HCT116 (cell line): ENCODE measurements at places on chromosomes 7 and 10.

DNA sequence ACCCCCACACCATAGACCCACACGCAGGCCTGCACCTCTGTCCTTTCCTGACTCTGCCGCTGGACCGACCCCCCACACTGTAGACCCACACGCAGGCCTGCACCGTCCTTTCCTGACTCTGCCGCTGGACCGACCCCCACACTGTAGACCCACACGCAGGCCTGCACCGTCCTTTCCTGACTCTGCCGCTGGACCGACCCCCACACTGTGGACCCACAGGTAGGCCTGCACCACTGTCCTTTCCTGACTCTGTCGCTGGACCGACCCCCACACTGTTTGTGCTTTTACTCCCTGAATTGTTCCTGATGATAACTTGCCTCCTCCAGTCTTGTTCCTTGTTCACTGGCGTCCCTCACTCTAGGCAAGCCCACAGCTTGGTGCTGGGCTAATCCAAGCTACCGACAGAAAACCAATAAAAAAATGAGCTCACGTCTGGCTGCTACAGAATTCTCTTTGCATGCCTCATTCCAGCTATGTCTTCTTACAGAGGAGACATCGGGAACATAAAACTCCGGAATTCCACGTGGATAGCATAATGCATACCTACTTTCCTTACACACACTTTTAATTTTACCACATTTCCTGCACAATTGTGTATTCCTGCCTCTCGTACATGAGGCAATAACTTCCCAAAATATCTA is 494.3 kb downstream of the PTPRN2 start:
- H3K36me3 ChIP-seq, result no peaks in the 10 kb centered on the region
- H3K4me3 ChIP-seq, result no peak overlapping the region
- no peaks in the 10 kb centered on the region for H3K27me3 ChIP-seq
- DNase-seq, result no peak
- H3K27ac ChIP-seq, result no peak overlapping the region
- H3K4me1 ChIP-seq, result no peaks in the 10 kb centered on the region

GRCh38 chr10:119734396-119735332 is 8.8 kb downstream of the INPP5F start:
- no peaks in the 10 kb centered on the region for H3K36me3 ChIP-seq
- no peaks in the 10 kb centered on the region for H3K27me3 ChIP-seq
- H3K4me3 ChIP-seq, result no peak overlapping the region
- H3K4me1 ChIP-seq, result peaks cover 40% of the 10 kb centered on the region
- H3K27ac ChIP-seq, result peak overlapping the region; percentile 16; the same call in 1 of the 2 replicates
- DNase-seq, result peak; percentile 41

DNA sequence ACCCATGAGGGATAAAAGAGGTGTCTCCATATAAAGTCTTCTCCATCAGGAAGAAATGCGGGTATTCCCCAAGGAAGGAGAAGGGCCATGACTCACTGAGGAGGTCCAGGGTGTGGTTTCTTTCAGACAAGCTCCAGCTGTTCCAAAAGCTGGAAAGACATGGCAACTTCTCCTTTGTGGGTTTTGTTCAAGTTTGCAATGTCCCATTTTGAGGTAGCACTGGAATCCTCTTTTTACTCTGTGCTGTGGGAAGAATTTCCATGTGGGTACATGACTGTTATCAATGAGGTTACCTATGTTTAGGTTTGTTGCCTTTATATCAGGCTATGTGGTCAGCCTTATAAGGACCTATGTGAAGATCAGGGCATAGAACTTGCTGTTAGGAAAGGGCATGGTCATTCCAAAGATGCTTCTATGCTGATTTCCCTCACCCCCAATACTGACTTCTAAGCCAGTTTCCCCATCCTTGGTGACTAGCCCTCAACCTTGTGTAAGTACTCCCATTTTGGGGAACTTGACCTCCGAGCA is 697.5 kb downstream of the INHBA start:
- H3K4me3 ChIP-seq, result no peak overlapping the region
- DNase-seq, result no peak
- no peaks in the 10 kb centered on the region for H3K27me3 ChIP-seq
- peaks cover 39% of the 10 kb centered on the region for H3K4me1 ChIP-seq

DNA sequence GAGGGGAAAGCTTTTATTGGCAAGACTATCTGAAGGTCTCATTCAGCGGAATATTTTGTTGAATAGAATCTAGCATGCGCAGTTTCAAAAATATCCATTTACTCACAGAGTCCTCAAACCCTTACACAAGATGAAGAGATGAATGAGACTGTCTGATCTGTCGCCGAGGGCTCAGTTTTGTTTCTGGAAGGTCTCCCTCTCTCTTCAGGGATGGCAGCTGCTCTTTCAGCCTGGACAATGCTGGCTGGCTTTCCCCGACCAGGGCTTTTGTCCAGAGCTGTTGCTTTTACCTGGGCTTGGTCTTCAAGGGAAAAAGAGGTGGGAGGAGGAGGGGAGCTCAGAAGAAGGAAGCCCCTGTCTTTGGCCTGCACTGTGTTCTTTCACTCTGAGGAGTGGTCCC is 81.9 kb upstream of the BTBD16 start:
- no peaks in the 10 kb centered on the region for H3K36me3 ChIP-seq
- H3K27me3 ChIP-seq, result no peaks in the 10 kb centered on the region
- no peak for DNase-seq
- H3K4me3 ChIP-seq, result no peak overlapping the region
- no peak overlapping the region for H3K27ac ChIP-seq

GRCh38 chr10:71882813-71883659 is 32.0 kb upstream of the PSAP start:
- H3K36me3 ChIP-seq, result no peaks in the 10 kb centered on the region
- H3K4me3 ChIP-seq, result no peak overlapping the region
- H3K27me3 ChIP-seq, result no peaks in the 10 kb centered on the region
- DNase-seq, result no peak
- peaks cover 4% of the 10 kb centered on the region for H3K4me1 ChIP-seq

- peak; percentile 2 for DNase-seq
- H3K27ac ChIP-seq, result no peak overlapping the region
- H3K4me1 ChIP-seq, result no peaks in the 10 kb centered on the region
- H3K27me3 ChIP-seq, result no peaks in the 10 kb centered on the region
Observed at GRCh38 chr7:14085901-14086300, 96.4 kb upstream of the ETV1 start.

- no peak for DNase-seq
- H3K27me3 ChIP-seq, result no peaks in the 10 kb centered on the region
- H3K36me3 ChIP-seq, result no peaks in the 10 kb centered on the region
Observed at GRCh38 chr7:125491137-125491536, 561.5 kb upstream of the POT1 start.
